ENCODE measurements at places on chromosomes 7 and 10.

- DNase-seq = no peak
Measured at GRCh38 chr7:105769901-105770628, 106.3 kb downstream of the ATXN7L1 start.

GRCh38 chr7:126856691-126857291, 395.9 kb downstream of the GRM8 start:
- DNase-seq = no peak

DNA sequence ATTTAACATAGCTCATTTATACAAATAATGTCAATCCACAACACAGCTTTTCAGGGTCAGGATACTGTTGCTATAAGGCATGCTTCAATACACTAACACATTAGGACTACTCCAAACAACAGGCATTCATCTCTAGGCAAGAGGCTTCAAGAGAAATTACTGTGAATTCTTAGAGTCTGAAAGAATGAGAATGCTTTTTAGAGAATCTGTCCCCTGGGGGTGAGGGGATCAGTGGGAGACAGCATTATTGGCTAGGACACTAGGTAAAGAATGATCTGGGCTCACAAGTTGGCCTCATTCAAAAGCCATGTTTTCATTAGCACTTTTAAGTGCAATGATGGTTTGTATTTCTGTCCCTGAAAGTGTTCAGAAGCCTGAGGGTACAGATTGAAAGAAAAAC, 132.6 kb downstream of the SEMA3D start:
- DNase-seq = no peak

DNA sequence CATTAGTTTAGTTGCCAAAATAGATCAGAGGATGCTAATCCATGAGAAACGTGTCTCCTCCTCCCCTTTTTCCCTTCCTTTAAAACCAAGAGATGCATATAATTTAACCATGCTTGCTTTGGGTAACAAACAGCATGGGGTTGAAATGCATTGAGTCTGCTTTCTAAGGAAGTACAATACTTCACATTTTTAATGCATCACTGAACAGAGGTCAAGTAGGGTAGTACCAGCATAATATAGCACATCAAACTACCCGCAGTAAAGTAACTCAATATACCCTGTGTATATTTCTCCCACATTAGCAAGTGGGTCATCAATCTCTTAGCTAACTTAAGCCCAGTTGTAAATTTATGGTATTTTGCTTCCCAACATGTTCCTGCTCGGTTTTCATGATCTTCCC, 239.3 kb upstream of the SEMA3C start:
- DNase-seq = no peak

GRCh38 chr10:78191301-78191700, 157.6 kb downstream of the RPS24 start:
- no peak for DNase-seq

GRCh38 chr10:49519717-49520116, 19.2 kb downstream of the ERCC6 start:
- no peak for DNase-seq

GRCh38 chr7:66125052-66125694, 10.5 kb downstream of the CRCP start:
- no peak for DNase-seq

DNA sequence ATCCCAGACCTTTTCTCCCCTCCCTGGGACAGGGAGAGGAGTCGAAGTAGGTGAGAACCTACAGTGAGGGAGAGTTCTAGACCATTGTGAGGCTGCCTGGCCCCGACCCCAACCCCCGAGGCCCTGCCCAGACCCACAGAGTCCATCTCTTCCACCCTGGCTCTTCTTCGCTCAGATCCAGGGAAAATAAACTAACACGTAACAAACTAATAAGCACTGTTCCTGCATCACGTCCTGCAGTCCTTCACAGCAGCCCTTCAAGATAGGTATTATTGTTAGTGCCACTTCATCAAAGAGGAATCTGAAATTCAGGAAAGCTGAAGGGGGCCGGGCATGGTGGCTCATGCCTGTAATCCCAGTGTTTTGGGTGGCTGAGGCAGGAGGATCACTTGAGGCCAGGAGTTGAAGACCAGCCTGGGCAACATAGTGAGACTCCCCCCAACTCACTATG, at the start of gene SPACDR:
Gene SPACDR, minus strand, starts transcription at position 51 of the 451 bp plus-strand sequence. CDS start 235 bp downstream, outside the sequence.
- DNase-seq = no peak

DNA sequence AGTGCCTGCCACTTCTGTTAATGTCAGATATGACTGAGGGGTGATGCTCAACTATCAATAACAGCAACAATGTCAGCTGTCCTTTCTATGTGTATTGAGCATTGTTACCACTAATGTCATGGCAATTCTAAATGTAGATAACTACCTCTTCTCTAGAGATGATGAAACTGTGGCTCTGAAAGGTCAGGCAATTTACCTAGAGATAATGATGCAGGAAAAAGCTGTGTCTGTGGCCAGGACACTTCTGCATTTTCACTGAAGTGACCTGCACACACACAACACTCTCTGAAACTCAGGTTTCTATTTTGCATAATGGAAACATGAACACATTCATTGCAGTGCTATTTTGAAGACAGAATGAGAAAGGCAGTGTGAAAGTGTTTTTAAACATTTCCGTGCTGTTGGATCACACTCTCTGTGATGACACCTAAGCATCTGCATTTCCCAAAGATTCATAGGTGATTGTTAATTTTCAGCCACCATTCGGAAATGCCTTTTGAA, 148.2 kb downstream of the KCND2 start:
- no peak for DNase-seq

DNA sequence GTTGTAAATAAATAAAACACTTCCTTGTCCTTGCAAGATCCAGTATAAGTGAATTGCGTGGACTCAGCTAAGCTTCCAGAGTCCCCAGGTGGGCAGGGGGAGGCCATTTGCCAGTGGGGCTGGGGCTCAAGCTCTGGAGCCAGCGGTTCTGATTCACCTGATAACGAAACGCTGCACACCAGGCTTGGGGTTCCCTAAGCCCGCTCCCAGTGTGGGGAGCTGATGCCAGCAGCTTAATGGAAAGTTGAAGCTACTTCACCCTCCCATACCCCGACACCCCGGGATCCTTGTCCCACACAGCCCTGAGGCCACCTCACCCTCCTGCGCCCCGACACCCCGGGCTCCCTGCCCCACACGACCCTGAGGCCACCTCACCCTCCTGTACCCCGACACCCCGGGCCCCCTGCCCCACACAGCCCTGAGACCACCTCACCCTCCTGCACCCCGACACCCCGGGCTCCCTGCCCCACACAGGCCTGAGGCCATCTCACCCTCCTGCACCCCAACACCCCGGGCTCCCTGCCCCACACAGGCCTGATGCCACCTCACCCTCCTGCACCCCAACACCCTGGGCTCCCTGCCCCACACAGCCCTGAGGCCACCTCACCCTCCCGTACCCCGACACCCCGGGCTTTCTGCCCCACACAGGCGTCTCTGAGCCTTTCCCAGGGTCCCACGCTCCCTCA, 30.8 kb downstream of the FKBP6 start:
- DNase-seq = no peak

- DNase-seq = no peak
Measured at GRCh38 chr10:88004451-88004850, 141.0 kb downstream of the PTEN start.

DNA sequence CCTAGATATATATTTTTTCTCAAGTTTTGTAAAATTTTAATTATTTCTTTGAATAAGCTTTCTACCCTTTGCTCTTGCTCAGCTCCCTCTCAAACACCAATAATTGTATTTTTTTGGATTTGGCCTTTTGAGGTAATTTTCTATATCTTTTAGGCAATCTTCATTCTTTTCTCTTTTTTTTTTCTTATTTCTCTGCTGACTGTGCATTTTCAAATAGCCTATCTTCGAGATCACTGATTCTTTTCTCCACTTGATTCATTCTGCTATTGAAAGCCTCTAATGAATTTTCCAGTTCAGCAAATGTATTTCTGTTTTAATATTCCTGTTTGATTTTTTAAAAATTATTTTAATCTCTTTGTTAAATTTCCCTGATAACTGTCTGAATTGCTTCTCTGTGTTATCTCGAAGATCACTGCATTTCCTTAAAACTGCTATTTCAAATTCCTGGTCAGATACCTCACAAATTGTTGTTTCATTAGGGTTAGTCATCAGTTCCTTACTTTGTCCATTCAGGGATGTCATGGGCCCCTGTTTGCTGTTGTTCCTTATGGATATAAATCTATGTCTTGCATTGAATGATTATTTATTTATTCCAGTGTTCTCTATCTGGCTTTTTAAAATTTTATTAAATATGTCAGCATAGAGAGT, 100.1 kb upstream of the UNC5B start:
- no peak for DNase-seq

- no peak for DNase-seq
Measured at GRCh38 chr10:48477616-48478015, 127.3 kb downstream of the ARHGAP22 start.

GRCh38 chr7:55508221-55509011, 63.9 kb downstream of the VOPP1 start:
- DNase-seq = no peak

DNA sequence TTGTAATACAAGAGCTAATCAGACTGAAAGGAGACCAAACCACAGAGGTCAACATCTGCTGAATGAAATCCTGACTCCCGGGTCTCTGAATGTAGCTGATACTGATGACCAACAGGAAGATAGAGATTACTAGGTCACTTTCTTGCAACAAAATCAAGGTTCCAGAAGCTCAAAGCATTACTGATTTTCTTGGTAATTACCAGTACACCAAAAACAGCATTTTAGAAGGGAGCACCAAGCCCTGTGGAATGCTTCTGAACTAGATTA, 177.7 kb downstream of the SLC25A13 start:
- DNase-seq = no peak

DNA sequence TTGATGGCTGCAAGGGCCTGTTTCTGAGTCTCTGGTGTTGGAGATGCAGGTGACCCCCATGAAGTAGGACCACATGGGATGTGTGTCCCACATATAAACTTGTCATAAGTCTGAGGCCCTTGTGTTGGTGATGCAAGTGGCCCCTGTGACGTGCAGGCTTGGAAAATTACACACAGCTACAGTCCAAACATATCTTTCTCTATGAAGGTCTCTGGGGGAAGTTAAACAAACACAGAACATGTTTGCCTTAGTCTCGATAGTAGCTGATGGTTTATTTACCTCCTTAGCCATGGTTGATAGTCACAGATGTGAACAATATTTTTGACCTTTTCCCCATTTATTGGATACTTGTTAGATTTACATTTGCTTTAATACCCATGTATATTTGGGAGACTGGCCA, 64.7 kb downstream of the ADCY1 start:
- no peak for DNase-seq

DNA sequence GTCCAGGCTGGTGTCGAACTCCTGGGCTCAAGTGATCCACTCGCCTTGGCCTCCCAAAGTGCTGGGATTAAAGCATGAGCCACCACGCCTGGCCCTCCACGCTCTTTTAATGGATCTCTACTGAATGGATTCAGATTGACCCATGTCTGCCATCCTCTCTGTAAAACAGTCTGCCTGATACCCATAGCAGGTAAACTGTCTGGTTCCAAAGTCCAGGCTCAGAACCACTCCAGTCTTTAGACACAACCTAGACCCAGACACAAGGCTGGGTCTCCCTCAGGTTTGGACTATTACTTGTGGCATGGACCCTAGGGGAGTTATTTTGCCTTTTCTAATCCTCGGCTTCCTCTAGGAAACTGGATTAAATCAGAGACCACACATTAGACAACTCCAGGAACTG, 19.1 kb downstream of the HIP1 start:
- no peak for DNase-seq

- DNase-seq = no peak
Measured at GRCh38 chr7:104536956-104537355, 208.6 kb downstream of the LHFPL3 start.

GRCh38 chr10:122461367-122461728, at the start of gene HTRA1:
TSS of gene HTRA1 (plus strand) at chr10:122461553. CDS start at chr10:122461653, 100 bp downstream.
- no peak for DNase-seq

- no peak for DNase-seq
Measured at GRCh38 chr10:98489561-98490481, 43.1 kb upstream of the HPS1 start.

GRCh38 chr7:2764621-2765020, 76.6 kb downstream of the AMZ1 start:
- DNase-seq = no peak

DNA sequence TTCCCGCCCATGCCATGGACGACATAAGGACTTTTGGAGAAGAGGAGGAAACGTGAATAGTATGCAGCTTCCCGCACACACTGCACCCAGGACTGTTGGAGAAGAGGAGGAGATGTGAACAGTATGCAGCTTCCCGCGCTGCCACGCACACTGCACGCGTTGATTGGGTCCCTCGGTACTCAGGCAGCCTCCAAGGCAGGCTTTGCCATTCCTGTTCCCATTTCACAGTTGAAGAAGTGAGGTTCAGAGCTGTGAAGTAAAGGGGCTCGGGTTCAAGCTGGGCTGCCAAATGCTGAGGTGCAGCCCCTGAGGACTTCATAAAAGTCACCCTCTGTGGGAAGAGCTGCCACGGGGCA, 147.9 kb upstream of the FAM20C start:
- DNase-seq = no peak

- DNase-seq = no peak
Measured at GRCh38 chr7:20407585-20408466, 77.1 kb downstream of the ITGB8 start.

GRCh38 chr7:25318047-25318446, 89.8 kb upstream of the NPVF start:
- DNase-seq = no peak

GRCh38 chr7:104653825-104654401, 325.5 kb downstream of the LHFPL3 start:
- DNase-seq = no peak

- no peak for DNase-seq
Measured at GRCh38 chr7:87218796-87219544, 562 bp downstream of the TMEM243 start.

GRCh38 chr10:23530079-23530478, 91.2 kb downstream of the OTUD1 start:
- no peak for DNase-seq

DNA sequence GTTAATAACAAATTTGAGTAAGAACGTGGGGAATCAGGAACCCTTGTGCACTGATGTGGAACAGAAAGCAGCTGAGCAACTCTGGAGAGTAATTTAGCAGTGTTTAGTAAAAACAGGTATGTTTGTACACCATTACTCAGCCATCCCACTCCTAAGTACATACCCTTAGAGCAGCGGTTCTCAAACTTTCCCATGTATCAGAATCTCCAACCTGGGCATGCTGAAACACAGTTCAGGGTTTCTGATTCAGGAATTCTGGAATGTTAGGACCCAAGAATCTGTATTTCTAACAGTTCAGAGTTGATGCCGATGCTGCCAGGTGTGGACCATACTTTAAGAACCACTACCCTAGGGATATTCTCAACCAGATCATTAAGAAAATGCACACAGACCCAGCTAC, 5.1 kb downstream of the SGMS1 start:
- DNase-seq = no peak

DNA sequence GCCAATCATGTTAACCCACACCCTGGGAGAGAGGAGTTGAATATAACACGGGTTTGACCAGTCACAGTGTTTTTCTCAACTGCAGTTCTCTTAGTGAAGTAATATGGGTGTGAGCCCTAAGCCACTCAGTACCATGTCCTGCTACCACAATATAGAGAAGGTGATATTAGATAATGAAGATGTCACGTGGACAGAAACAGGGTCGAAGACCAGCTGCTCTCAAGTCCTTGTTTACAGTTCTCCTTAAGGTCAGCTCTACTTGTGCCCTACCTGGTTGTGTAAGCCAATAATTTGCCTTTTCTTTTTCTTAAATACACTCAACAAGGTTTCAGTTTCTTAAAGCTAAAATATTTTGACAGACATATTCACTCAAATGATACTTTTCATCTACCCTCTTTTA, 128.3 kb upstream of the POT1 start:
- DNase-seq = no peak

- DNase-seq = no peak
Measured at GRCh38 chr10:76108563-76109359, 677.3 kb downstream of the LRMDA start.

- DNase-seq = no peak
Measured at GRCh38 chr7:35513828-35514227, 181.1 kb downstream of the HERPUD2 start.

All from stimulated activated CD8-positive, alpha-beta memory T cell treated with anti-CD3 and anti-CD28 coated beads, Interleukin-4, amount 100 ng/mL, for 1 hour (primary cell).